Activated naive CD4-positive, alpha-beta T cell treated with anti-CD3 and anti-CD28 coated beads for 36 hours (primary cell): ENCODE measurements at places on chromosomes 13 and 19.

DNA sequence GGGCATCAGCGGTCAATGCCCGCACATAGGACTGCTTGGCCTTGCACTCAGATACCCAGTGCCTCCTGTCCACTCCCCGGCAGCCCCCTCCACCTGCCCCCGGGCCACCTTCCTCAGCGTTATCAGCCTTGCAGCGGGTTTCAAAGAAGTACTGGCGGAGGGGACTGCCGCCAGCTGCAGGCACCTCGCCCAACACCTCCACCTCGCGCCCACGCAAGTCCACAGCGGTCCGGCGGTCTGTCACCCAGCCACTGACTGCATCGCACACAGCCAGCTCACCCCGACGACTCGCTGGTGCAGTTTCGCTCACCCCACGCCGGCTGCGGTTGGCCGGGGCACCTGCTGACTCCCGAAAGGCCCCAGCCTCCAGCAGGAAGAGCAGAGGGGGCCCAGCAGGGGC is 3.2 kb downstream of the NTF4 start:
- H3K27me3 ChIP-seq: peaks cover 62% of the 10 kb centered on the region
- H3K4me3 ChIP-seq: no peak overlapping the region
- peaks cover 19% of the 10 kb centered on the region for H3K4me1 ChIP-seq

GRCh38 chr13:98143157-98143553 is 261 bp downstream of the FARP1 start:
- no peak overlapping the region for H3K27ac ChIP-seq
- no peak for DNase-seq
- H3K36me3 ChIP-seq: no peaks in the 10 kb centered on the region
- H3K4me3 ChIP-seq: no peak overlapping the region
- peaks cover 9% of the 10 kb centered on the region for H3K4me1 ChIP-seq

- H3K4me1 ChIP-seq: no peaks in the 10 kb centered on the region
- no peak overlapping the region for H3K27ac ChIP-seq
- no peaks in the 10 kb centered on the region for H3K36me3 ChIP-seq
- no peaks in the 10 kb centered on the region for H3K27me3 ChIP-seq
Observed at GRCh38 chr19:33214596-33214995, 11.1 kb downstream of the SLC7A10 start.

DNA sequence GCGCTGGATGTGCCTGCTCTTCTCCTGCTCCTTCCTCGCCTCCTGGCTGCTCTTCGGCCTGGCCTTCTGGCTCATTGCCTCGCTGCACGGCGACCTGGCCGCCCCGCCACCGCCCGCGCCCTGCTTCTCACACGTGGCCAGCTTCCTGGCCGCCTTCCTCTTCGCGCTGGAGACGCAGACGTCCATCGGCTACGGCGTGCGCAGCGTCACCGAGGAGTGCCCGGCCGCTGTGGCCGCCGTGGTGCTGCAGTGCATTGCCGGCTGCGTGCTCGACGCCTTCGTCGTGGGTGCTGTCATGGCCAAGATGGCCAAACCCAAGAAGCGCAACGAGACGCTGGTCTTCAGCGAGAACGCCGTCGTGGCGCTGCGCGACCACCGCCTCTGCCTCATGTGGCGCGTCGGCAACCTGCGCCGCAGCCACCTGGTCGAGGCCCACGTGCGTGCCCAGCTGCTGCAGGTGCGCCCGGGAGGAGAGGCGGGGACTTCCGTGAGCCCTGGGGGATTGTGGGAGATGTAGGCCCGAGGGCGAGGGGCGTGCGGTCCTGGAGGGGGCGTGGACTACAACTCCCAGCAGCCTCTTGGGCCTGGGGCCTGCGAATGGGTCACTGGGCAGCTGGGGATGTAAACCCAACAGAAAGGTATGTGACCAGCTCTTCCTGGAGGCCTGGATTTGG is 6.7 kb downstream of the KCNJ14 start:
- peaks cover 13% of the 10 kb centered on the region for H3K36me3 ChIP-seq
- no peak overlapping the region for H3K27ac ChIP-seq
- H3K27me3 ChIP-seq: no peaks in the 10 kb centered on the region
- no peak overlapping the region for H3K4me3 ChIP-seq
- no peaks in the 10 kb centered on the region for H3K4me1 ChIP-seq

- no peak overlapping the region for H3K27ac ChIP-seq
- H3K36me3 ChIP-seq: peaks cover 5% of the 10 kb centered on the region
- peaks cover 4% of the 10 kb centered on the region for H3K4me1 ChIP-seq
- no peak overlapping the region for H3K4me3 ChIP-seq
- H3K27me3 ChIP-seq: no peaks in the 10 kb centered on the region
- DNase-seq: no peak
Observed at GRCh38 chr19:46994141-46994686, 25.4 kb upstream of the NPAS1 start.

GRCh38 chr19:13189600-13189999 is 39.4 kb downstream of the IER2 start:
- H3K4me3 ChIP-seq: no peak overlapping the region
- peaks cover 36% of the 10 kb centered on the region for H3K4me1 ChIP-seq
- DNase-seq: no peak
- no peaks in the 10 kb centered on the region for H3K36me3 ChIP-seq
- no peak overlapping the region for H3K27ac ChIP-seq

GRCh38 chr19:10815007-10815536 is 20.9 kb downstream of the TMED1 start:
- H3K27ac ChIP-seq: no peak overlapping the region
- peaks cover 10% of the 10 kb centered on the region for H3K36me3 ChIP-seq
- H3K27me3 ChIP-seq: no peaks in the 10 kb centered on the region
- peaks cover 6% of the 10 kb centered on the region for H3K4me1 ChIP-seq
- no peak for DNase-seq

- H3K36me3 ChIP-seq: peaks cover 44% of the 10 kb centered on the region
- peak overlapping the region; percentile 87 for H3K4me3 ChIP-seq
- H3K27me3 ChIP-seq: no peaks in the 10 kb centered on the region
- DNase-seq: no peak
- peaks cover 59% of the 10 kb centered on the region for H3K4me1 ChIP-seq
Observed at GRCh38 chr19:44747739-44748425, 626 bp upstream of the BCL3 start.

DNA sequence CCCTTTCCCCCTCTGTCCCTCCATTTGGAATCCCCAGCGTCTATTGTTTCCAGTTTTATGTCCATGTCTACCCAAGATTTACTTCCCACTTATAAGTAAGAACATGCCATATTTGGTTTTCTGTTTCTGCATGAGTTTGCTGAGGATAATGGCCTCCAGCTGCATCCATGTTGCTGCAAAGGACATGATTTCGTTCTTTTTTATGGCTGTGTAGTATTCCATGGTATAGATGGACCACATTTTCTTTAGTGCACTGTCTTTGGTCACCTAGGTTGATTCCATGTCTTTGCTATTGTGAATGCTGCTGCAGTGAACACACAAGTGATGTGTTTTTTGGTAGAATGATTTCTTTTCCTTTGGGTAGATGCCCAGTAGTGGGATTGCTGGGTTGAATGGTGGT is 3.8 kb downstream of the ZNF555 start:
- H3K27me3 ChIP-seq: no peaks in the 10 kb centered on the region
- no peak overlapping the region for H3K4me3 ChIP-seq
- DNase-seq: no peak
- peaks cover 18% of the 10 kb centered on the region for H3K4me1 ChIP-seq
- H3K27ac ChIP-seq: no peak overlapping the region

DNA sequence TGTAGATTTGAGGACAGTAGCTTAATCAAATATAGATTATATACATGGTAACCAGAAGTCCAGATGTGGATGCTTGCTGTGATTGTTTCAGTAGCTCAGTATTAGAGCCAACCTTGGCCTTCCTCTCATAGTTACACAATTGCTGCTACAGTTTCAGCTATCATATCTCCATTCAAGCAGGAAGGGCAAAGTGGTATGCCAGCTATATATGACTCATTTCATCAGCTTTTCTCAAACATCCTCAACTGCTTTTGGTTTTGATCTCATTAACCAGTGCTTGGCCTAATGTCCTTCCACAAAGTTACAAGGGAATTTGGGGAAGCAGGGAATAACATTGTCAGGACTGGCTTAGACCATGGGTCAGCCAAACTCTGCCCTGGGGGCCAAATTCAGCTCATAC is 73.0 kb upstream of the MAB21L1 start:
- H3K27me3 ChIP-seq: no peaks in the 10 kb centered on the region
- H3K27ac ChIP-seq: no peak overlapping the region
- H3K4me3 ChIP-seq: no peak overlapping the region
- H3K36me3 ChIP-seq: no peaks in the 10 kb centered on the region
- DNase-seq: no peak

DNA sequence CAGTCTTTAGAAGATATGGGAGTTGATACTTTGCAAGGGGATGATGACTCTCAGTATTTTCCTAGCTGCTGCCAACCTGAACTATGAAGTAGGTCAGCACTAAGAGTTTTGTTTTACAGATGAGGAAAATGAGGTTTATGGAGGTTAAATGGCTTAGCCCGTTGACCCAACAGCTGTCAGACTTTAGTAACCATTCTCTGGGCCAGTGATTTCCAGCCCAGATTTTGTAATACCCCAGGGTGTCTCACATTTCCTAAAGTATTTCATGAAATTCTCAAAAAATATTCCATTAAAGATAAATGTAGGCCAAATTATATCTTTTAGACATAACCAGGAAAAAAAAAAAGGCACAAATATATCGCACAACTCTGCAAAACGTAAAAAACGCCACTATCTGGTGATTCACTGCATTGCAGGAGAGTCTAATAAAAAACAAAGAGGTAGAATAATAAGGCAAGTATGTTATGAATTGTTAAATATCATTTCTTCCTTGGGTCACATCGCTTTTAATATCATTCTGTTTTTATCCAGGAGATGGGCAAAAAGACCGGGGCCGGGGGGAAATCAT is 112.5 kb downstream of the DACH1 start:
- H3K27me3 ChIP-seq: no peaks in the 10 kb centered on the region
- no peak overlapping the region for H3K4me3 ChIP-seq
- no peak overlapping the region for H3K27ac ChIP-seq
- no peaks in the 10 kb centered on the region for H3K4me1 ChIP-seq
- no peaks in the 10 kb centered on the region for H3K36me3 ChIP-seq

GRCh38 chr13:46810440-46810839 is 13.5 kb upstream of the ESD start:
- peaks cover 7% of the 10 kb centered on the region for H3K27me3 ChIP-seq
- H3K36me3 ChIP-seq: peaks cover 3% of the 10 kb centered on the region
- peaks cover 6% of the 10 kb centered on the region for H3K4me1 ChIP-seq
- no peak overlapping the region for H3K27ac ChIP-seq
- H3K4me3 ChIP-seq: no peak overlapping the region

- no peaks in the 10 kb centered on the region for H3K27me3 ChIP-seq
- peak; percentile 70 for DNase-seq
- peaks cover 36% of the 10 kb centered on the region for H3K36me3 ChIP-seq
- H3K4me3 ChIP-seq: peak within 1 kb of the TSS; percentile 89
Observed at GRCh38 chr19:14517840-14518505, at the start of gene DNAJB1. DNAJB1 (minus strand) TSS chr19:14518397; CDS start chr19:14518349, 48 bp downstream.

DNA sequence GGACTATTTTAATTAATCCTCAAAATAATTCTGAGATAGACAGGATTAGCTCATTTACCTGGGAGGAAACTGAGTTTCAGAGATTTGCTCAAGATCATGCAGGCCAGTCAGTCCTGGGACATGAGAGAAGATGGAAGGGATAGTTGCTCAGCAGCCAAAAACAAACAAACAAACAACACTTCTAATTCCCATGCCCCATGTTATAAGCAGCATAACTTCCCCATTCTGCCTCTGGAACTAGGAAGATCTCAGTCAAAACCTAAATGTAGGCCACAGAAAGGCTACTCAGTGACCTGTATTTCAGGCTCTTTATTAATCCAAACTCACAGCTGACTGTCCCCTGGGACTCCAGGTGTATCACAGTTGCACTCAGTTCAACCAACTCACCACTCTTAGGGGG is 489.2 kb upstream of the NBEA start:
- DNase-seq: no peak
- H3K4me3 ChIP-seq: no peak overlapping the region
- no peaks in the 10 kb centered on the region for H3K4me1 ChIP-seq

GRCh38 chr19:46926170-46927071 is 65.6 kb downstream of the ARHGAP35 start:
- H3K27ac ChIP-seq: no peak overlapping the region
- peaks cover 29% of the 10 kb centered on the region for H3K4me1 ChIP-seq
- H3K4me3 ChIP-seq: no peak overlapping the region
- no peaks in the 10 kb centered on the region for H3K27me3 ChIP-seq
- DNase-seq: no peak

- H3K27ac ChIP-seq: no peak overlapping the region
- no peaks in the 10 kb centered on the region for H3K27me3 ChIP-seq
- no peaks in the 10 kb centered on the region for H3K4me1 ChIP-seq
- H3K36me3 ChIP-seq: peaks cover 6% of the 10 kb centered on the region
Observed at GRCh38 chr19:4023600-4024398, 16.3 kb downstream of the PIAS4 start.

- no peaks in the 10 kb centered on the region for H3K36me3 ChIP-seq
- H3K27me3 ChIP-seq: peaks cover 22% of the 10 kb centered on the region
- no peak overlapping the region for H3K27ac ChIP-seq
Observed at GRCh38 chr13:30972888-30973377, 40.5 kb downstream of the TEX26 start.

DNA sequence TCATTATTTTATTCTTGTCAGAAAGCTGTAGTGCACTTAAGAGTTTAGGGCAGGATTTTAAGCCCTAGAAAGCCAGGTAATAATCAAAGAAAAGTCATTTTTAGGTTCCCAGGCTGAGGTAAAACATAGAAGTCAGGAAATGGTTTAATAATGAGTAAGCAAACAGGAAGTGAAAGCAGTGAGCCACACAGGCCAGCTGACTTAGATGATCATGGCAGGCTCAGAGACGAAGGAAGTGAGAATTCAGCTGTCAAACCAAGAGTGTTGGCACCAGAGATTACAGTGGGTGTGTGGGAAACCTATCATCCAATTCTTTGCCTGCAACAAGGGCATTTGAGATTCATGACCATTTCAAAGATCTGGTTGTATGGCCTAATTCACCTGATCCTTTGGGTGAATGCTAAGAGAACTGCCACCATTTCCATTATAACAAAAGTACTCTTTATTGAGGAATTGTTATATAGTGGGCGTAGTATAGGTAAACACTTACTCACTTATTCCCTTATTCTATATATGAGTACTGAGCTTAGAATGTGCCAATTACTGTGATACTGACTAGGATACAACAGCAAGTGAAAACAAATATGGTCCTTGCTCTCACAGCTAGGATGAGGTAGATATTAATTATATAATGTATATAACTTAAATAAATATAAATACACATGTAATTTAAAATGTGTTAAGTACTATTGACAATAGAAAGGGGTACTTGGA is 103.7 kb upstream of the EDNRB start:
- H3K27ac ChIP-seq: no peak overlapping the region
- no peaks in the 10 kb centered on the region for H3K36me3 ChIP-seq
- H3K27me3 ChIP-seq: peaks cover 2% of the 10 kb centered on the region
- no peak overlapping the region for H3K4me3 ChIP-seq
- H3K4me1 ChIP-seq: peaks cover 6% of the 10 kb centered on the region
